ENCODE measurements at places on chromosomes 11 and 22. TPM values are rescaled to one million over a fixed set of nuclear protein-coding genes. Genes with fewer than 3 reads are reported as not detected.
A peak's percentile ranks its signal among the peaks of the same experiment; 100 is the strongest.

DNA sequence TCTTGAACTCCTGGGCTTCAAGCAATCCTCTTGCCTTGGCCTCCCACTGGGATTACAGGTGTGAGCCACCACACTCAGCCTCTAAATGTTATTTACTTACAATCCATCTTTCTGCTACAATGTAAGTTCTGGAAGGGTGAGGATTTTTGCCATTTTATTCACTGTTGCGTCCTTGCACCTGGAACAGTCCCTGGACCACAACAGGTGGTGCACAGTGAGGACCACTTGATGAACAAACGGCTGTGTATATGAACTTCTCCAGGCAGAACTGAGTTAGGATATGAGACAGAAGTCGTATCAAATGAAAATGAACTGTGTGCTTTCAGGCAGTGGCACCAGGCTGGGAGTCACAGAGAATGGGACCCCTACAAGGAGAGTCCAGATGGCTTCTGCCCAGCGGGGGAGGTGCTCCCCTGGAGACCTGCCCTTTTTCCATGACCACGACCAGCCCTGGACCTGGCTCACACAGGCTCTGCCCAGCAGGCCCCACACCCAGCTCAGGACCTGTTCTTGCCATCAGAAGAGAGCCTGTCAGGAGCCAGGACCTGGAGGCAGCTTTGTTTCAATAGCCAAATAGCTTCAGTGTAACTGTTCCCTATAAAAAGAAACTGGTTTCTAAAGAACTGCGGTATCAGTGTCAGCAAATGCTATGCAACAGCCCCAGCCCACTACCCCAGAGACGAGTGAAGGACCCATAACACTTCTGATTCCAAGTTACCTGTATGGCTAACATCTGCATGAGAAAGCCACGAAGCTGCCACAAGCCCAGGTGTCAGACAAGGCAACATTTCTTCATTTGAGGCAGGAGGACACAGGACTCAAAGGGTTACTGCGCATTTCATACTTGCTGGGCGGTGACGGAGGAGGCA is 104.9 kb downstream of the MICAL3 start:
- peak overlapping the region; percentile 92 for H3K27ac ChIP-seq
- H3K4me3 ChIP-seq, result no peak overlapping the region
- H3K36me3 ChIP-seq, result no peaks in the 10 kb centered on the region
- peaks cover 54% of the 10 kb centered on the region for H3K4me1 ChIP-seq
- H3K27me3 ChIP-seq, result no peaks in the 10 kb centered on the region

DNA sequence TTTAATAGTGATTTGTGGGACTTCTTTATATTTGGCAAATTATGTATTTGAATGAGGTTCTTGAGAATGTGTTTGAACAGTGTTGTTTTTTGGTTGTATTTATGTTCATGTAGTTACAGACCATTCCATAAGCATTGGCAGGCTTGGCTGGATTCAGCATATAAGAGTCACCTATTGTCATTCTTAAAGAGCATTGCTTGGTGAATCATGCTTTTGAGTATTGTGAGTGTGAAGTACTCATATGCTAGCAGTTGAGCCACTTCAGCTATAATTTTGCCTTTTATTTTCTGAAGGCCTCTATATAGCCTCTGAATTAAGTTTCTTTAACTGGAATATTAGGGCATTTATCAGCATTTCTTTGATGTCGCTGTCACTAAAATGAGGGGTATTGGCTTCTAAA is 110.0 kb upstream of the GAL start:
- peaks cover 12% of the 10 kb centered on the region for H3K36me3 ChIP-seq
- no peak overlapping the region for H3K4me3 ChIP-seq
- no peak for DNase-seq
- H3K27me3 ChIP-seq, result no peaks in the 10 kb centered on the region
- H3K4me1 ChIP-seq, result peaks cover 21% of the 10 kb centered on the region

GRCh38 chr22:32720924-32721323 is 80.6 kb upstream of the TIMP3 start:
- H3K4me1 ChIP-seq, result peaks cover 6% of the 10 kb centered on the region
- H3K36me3 ChIP-seq, result no peaks in the 10 kb centered on the region
- DNase-seq, result no peak
- H3K27me3 ChIP-seq, result no peaks in the 10 kb centered on the region

DNA sequence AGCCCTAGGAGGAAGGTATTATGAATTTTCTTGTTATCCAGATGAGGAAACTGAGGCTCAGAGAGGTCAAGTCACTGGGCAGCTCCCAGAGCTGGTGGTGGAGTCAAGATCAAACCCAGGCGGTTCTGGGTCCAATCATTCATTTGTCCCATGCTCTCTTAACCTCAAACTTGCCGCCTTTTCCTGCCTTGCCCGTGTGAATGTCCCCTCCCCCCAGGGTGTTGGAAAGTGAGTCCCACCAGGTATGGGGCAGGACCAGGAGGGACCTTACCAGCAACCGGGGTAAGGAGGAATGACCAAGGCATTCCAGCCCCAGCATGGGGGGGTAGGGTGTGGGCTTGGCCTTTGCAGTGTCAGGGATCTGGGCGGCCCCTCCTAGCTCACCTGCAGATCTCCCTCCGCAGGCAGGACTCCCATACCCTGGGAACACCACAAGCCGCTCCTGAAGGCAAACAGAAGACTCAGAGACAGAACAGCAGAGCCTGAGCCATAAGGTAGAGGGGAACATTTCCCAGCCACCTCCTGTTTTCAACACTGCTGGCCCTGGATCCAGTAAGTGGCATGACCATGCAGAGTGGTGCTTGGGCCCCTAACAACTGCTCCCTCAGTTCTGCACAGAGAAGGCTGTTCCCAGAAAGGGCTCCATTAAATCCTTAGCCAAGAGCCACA is 41.2 kb upstream of the SYT7 start:
- H3K27ac ChIP-seq, result no peak overlapping the region
- H3K4me1 ChIP-seq, result no peaks in the 10 kb centered on the region
- no peaks in the 10 kb centered on the region for H3K36me3 ChIP-seq
- H3K27me3 ChIP-seq, result no peaks in the 10 kb centered on the region
- H3K4me3 ChIP-seq, result no peak overlapping the region
- DNase-seq, result no peak

Gene CSNK2A3
- 3.2 TPM for total RNA-seq

Measured in thyroid gland (tissue), 4 donors.